ENCODE measurements at places on chromosomes 11 and 22. TPM values are rescaled to one million over a fixed set of nuclear protein-coding genes. Genes with fewer than 3 reads are reported as not detected.

- no peak overlapping the region for H3K4me3 ChIP-seq
- H3K4me1 ChIP-seq = no peaks in the 10 kb centered on the region
- H3K27me3 ChIP-seq = no peaks in the 10 kb centered on the region
Measured at GRCh38 chr22:23700706-23701105, 9.9 kb downstream of the RGL4 start.

DNA sequence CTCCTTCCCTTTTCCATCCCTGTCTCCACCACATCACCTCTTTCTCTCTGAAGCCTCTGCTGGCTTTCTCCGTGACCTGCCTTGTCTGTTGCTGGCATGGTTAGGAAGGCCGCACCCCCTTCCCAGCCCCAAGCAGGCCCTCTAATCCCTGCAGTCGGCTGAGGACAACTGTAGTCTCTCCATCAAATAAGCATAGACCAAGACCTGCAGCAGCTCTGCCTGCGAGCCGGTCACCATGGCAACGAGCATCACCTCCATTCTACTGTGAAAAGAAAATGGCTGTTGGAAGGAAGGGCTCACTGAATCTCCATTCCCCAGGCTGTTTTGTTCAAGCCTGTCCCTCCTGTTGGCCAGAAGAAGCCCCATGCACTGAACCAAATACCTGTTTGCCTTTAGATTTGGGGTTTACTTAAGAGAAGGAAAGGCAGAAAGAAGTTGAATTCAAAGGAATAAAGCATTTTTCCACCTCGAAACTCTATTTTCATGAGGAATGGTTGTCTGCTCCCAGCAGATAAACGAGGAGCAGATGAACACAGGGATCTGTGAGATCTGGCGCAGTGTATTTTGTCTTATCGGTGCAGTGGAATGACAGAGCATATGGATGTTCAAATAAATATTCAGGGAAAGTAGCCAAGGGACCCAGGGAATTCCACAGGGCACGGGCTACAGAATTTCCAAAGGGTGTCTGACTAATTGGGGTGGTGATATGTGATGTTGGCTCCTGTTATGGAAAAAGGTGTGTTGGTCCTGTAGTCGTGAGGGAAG, 113.1 kb upstream of the TTC12 start:
- H3K27me3 ChIP-seq = no peaks in the 10 kb centered on the region
- no peaks in the 10 kb centered on the region for H3K36me3 ChIP-seq
- H3K4me1 ChIP-seq = no peaks in the 10 kb centered on the region

The OR56A1 gene
- total RNA-seq = under 0.01 TPM

The OR51B2 gene
- 0.17 TPM for total RNA-seq

The PATE4 gene
- not detected for total RNA-seq

- no peaks in the 10 kb centered on the region for H3K36me3 ChIP-seq
- H3K4me1 ChIP-seq = no peaks in the 10 kb centered on the region
- DNase-seq = no peak
- no peak overlapping the region for H3K27ac ChIP-seq
- H3K27me3 ChIP-seq = no peaks in the 10 kb centered on the region
- no peak overlapping the region for H3K4me3 ChIP-seq
Measured at GRCh38 chr22:35703861-35704584, 13.6 kb upstream of the APOL5 start.

The ATG13 gene
- 49.9 TPM for total RNA-seq

DNA sequence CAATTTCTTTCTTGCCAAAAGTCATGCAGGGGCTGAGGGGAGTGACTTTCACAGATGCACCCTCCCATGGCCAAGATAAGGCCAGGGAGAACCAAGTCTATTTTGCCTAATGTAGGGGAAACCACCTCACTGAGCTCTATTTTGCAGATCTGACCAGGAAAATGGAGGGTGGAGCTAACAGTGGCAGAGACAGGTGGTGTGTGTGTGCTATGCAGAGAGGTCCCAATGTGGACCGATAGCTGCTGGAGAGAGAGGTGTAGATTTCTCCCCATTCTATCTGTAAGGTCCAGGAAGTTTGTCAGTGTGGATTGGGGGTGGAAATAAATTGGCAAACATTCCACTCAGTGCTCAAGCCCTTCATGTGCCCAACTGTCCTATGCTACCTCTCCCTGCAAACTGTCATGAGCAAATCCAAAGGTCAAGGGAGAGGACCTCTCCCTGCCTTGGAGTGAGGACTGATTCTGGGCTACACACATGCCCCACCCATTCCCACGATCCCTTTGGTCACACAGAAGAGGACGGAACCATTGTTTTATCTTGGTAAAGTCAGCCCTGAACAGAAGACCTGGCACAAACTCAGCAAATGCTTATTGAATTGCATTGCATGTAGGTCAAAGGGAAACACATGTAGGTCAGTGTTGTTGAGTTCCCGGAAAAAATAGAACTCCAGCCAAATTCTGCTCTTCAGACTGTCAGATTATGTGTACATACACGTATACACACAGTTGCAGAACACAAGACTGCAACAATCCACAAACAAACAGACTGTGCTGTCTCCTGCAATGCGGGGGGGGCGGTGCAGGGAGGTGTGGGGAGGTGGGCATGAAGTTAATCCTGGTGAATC, 65.9 kb downstream of the C11orf58 start:
- no peak for DNase-seq
- H3K4me1 ChIP-seq = peaks cover 33% of the 10 kb centered on the region
- H3K36me3 ChIP-seq = peaks cover 11% of the 10 kb centered on the region
- no peak overlapping the region for H3K4me3 ChIP-seq
- peak overlapping the region; percentile 83 for H3K27ac ChIP-seq

The CLDN5 gene
- total RNA-seq = 31.5 TPM

- DNase-seq = no peak
- H3K36me3 ChIP-seq = no peaks in the 10 kb centered on the region
- no peak overlapping the region for H3K27ac ChIP-seq
- H3K27me3 ChIP-seq = no peaks in the 10 kb centered on the region
- peaks cover 2% of the 10 kb centered on the region for H3K4me1 ChIP-seq
Measured at GRCh38 chr22:19981961-19982920, 34.4 kb downstream of the ARVCF start.

DNA sequence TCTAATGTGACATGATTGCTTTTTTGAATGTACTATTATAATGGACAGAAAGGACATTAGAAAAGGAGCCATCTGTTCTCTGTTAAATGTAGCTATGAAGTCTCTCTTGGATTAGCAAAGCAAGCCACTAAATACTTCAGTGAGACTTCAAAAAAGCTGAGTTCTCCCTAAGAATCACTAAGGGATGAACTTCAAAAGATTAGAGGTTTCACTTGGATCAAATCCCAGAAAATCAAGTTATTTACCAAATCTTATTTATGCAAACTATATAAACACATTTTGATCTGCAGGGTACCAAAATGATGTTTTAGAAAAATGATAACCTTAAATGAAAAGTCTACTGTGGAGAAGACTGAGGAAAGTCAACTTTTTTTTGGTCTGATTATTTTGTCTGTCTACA, 82.1 kb upstream of the MTMR2 start:
- H3K4me3 ChIP-seq = no peak overlapping the region
- H3K27ac ChIP-seq = no peak overlapping the region
- no peak for DNase-seq
- H3K36me3 ChIP-seq = no peaks in the 10 kb centered on the region
- H3K4me1 ChIP-seq = no peaks in the 10 kb centered on the region
- no peaks in the 10 kb centered on the region for H3K27me3 ChIP-seq

DNA sequence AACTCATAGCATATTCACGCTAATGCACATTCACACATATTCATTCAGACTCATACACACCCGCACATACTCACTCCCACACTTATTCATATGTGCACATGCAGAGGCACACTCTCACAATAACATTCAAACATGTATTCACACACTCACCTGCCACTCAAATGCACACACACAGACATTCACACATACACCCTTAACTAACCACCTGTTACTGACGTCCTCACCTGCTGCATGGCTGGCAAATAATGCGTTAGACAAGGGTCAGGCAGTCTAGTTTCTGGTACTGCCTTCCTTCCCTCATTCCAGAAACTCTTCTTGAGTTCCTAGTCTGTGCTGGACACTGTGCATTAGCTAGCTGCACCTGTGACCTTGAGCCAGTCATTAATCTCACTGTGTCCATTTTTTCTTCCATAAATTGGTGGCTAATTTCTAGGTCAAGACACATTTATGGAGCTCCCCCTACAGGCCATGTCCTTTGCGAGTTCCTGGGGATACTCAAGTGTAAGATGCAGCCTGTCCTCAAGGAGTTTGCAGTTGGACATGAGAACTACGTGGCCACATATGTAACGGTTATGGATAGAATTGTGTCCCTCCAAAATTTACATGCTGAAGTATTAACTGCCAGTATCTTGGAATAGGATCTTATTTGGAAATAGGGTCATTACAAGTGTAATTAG, 34.5 kb upstream of the SEZ6L start:
- H3K4me1 ChIP-seq = no peaks in the 10 kb centered on the region
- DNase-seq = no peak
- no peaks in the 10 kb centered on the region for H3K27me3 ChIP-seq
- H3K4me3 ChIP-seq = no peak overlapping the region

The PRR33 gene
- not detected for total RNA-seq

GRCh38 chr22:28956506-28956905, 73.1 kb downstream of the ZNRF3 start:
- no peaks in the 10 kb centered on the region for H3K36me3 ChIP-seq
- no peak overlapping the region for H3K27ac ChIP-seq
- H3K27me3 ChIP-seq = no peaks in the 10 kb centered on the region
